AG20443 (cell line): ENCODE measurements at places on chromosomes 6 and 20.
A peak's percentile ranks its signal among the peaks of the same experiment; 100 is the strongest.

DNA sequence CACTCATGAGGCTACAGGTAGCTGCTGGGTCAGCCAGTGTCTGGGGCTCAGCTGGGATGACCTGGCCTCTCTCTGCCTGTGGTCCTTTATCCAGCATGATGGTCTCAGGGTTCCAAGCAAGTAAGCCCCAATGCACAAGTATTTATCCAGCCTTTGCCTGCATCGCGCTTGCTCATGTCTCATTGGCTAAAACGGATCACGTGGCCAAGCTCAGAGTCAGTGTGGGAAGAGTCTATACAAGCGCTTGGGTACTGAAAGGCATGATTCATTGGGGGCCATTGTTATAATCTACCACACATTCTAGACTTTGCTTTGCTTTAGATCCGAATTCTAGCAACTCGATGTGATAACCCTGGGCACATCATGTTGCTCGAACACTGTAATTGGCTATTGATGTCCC lies 48.3 kb downstream of the PPP1R16B start:
- DNase-seq: no peak

DNA sequence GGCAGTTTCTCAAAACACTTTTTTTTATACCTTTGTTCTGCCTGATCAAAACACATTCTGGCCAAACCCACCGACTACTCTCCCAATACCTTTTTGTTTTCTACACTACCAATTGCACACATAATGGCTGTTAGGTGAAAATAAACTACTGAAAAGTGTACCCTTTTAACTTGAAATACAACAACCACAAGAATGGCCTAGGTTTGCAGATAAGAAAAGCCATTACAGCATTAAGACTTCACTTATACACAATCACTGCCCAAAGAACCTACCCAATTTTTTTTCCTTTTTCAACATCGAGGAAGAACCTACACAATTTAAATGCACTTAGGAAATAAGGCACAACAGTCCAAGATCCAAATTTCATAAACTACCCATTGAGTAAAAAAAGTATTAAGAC lies 1.8 kb downstream of the SEC63 start:
- DNase-seq: no peak

DNA sequence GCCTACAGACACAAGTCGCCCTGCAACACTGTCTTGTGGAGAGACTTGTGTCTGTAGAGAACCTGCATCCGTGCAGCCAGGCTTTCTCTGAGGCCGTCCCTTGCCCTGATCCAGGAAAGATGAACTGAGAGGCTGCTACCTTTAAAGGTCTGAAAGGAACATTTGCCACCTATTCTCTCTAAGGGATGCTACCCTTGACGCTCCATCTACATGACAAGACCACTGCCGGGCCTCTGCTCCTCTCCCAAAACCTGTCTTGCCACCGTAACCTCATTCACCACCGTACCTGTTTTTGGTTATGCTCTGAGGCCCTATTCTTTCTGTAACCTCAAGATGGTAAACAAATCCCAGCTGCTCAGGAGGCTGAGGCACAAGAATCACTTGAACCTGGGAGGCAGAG lies 73.9 kb downstream of the FOXF2 start:
- DNase-seq: no peak

DNA sequence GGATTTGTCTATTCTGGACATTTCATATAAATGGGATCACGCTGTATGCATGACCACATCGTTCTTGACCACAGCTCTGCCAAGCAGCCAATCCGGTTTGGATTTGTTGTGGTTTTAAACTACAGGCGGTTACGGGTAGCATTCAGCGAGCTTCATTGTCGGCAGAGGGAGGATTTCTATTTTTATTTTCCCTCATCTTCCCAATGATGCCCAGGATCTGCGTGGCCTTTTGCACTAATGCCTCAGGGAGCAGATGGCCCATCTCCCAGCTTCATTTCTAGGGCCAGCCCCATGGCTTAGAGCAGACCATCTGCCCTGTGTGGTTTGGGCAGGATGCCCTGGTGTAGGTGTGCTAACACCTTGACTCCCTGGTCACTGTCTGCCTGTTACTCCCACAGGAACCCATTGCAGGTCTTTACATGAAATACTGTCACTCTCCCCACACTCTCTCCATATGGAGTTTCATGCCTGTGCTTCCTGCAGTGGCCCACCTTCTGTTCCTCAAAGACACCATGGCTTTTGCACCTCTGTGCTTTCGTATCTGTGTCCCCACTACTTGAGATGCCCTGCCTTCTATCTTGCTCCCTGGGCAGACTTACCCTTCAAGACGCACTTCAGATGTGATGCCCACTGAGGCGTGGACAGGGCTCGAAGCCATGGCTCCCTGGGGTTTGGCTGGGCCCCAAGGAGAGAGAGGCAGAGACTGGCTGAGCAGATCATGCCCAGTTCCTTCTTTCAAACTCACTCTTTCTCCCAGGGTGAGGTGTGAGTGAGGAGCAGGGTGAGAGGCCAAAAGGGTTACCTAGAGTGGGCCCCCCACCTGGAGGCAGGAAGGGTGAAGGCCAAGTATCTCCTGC lies 26.0 kb downstream of the SDCBP2 start:
- DNase-seq: no peak

DNA sequence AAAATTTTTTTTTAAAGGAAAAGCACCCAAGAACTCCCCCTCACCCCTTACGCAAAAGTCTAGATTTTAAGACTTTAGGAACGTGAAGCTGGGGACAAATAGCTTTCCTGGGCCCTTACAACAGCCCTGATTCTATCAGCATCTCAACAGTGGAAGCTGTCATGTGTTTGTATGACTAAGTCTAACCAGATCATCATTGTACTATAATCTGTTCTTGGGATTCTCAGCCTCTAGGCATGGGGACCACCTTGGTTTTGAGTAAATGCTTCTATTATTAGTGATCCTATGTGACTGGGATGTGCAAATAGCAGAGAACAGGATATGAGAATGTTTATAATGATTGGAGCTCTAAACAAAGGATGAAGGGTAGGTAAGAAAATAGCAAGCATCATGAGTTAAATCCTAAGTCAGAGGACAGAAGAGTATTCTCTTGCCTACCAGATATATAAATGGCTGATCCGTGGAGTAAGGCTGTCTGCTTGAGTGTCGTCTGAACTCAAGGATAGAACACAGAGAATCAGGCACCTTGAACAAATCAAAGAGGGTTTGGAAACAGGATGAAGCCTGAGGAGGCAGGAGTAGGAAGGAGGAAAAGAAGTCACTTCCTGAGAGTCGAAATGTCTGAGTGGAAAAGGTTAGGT lies 105.7 kb upstream of the FAM184A start:
- no peak for DNase-seq

DNA sequence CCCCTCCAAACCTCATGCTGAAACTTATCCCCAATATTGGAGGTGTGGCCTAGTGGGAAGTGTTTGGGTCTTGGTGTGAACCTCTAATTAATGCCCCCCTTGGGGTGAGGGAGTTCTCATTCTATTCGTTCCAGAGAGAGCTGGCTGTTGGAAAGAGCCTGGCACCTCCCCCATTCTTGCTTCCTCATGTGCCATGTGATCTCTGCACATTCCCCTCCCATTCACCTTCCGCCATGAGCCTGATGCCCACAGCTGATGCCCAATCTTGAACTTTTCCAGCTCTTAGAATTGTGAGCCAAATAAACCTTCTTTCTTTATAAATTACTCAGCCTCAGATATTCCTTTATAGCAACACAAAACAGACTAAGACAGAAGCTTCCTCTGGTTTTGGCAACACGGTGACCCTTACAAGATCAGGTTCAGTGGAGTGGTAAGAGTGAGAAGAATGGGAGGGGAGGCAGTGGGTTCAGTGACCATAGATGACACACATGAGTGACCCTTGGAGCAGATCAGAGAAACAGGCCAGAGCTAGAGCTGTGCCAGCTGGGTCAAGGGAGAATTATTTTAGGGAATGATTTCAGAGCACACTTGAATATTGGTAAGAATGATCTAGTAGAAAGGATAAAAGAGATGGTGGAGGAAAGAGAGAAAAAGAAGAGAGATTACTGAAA lies 176.4 kb downstream of the LY86 start:
- DNase-seq: no peak

GRCh38 chr6:11389977-11390376 lies 147.6 kb upstream of the TMEM170B start:
- DNase-seq: no peak

- no peak for DNase-seq
These were observed 173.2 kb upstream of the SOX4 start for GRCh38 chr6:21420146-21420878.

GRCh38 chr20:63351811-63352591 lies 9.1 kb downstream of the CHRNA4 start:
- no peak for DNase-seq

GRCh38 chr20:44204832-44205215 lies 5.7 kb downstream of the OSER1 start:
- no peak for DNase-seq

- DNase-seq: peak; percentile 22
These were observed 8.2 kb upstream of the AHCY start for GRCh38 chr20:34311118-34312023.

DNA sequence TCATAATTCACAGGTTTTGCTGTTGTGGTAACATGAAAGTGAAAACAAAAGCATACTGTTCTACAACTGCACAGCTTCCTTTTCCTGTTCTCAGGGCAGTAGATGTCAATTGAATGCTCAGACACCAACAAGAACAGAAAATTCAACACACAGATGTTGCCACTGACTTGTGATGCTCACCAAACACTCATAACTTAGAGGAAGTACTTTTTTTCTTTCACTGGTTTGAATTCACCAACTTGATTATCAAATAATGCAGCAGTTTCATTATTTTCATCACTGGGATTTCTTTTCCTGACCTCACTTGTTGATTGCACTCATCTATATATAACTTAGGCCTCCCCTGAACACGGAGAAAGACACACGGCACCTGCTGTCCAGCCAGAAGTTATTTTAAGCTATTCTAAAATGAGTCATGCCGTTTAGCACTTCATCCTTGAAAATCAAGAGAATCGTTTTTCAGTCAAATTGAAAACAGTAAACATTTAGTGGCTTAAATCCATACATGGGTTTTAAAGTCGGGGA lies 949 bp downstream of the TXLNB start:
- DNase-seq: peak; percentile 48

- no peak for DNase-seq
These were observed 213.7 kb downstream of the GRIK2 start for GRCh38 chr6:101607111-101607690.

DNA sequence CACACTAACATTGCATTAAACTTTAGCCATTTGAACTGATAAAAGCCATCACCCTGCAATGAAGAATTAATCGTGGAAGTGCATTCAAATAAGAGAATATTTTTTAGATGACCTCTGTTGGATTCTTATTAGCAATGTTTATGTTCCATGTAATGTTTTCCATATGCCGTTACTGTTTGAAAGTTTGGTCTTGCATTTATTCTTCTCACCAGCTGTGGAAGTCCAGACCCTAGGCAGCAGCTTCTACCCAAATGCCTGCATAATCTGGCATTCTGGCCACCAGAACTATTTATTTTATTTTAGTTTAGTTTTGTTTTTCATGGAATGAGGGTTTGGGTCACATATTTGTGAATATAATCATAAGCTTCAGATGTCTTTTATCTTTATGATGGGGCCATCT lies 140.4 kb downstream of the SAMD5 start:
- DNase-seq: no peak

DNA sequence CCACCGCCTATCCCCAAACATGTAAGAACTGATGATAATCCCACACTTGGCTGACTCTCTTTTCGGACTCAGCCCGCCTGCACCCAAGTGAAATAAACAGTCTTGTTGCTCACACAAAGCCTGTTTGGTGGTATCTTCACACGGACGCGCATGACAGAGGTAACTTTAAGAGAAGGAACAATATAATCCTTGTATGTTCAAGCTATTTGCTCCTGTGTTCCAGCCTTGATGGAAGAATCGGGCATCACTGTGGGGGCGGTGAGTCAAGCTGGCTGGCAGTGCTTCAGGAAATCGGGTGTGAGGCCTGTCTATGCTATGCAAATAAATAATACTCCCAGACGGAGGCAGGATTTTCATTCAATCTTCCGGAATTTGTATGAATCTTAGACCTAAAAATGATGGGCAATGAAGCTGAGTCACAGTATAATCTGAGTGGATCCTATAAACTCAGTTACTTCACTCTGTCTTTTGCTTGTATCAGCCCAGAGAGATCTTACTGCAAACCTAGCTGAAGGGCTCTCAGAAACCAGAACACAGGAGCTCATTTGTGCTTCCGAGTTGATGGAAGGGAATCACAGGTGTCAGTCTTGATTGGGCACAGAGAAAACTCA lies 45.2 kb upstream of the NT5E start:
- DNase-seq: peak; percentile 83

GRCh38 chr6:37435816-37436215 lies 2.8 kb downstream of the CMTR1 start:
- DNase-seq: no peak

DNA sequence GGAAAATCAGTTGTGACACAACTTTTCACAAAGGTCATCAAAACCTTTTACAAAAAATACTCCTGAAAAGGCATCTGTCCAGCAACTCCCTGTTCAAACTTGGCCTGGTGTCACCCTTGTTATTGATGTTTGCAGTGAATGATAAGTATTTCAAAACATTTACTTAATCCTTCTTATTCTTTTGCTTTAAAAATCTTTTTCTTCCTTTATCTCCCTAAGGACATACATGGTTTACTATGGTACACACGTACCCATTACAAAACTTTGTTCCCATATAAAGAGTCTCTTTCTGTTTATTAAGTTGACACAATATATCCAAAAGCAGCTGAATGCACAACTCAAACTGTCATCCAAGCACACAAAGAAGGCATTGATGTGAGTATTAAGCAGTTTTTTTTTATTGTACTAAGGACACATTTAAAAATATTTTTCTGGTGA lies 17.5 kb downstream of the GSTA2 start:
- no peak for DNase-seq

DNA sequence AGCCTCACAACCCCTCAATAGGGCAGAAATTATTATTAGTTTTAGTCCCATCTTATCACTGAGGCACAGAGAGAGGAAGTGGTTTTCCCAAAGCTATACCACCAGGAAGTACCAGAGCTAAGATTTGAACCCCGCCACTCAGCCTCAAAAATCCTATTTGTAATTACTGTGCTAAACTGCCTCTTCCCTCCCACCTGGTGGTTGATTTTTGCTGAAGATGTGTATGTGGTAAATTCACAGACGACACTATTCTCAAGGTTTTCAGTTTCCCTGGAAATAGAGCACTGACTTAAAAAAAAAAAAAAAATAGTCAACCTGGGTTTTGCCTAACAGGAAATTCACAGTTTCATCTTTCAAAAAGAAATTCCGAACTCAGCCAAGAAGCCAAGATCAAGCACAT lies 57.9 kb downstream of the TSHZ2 start:
- no peak for DNase-seq

- no peak for DNase-seq
These were observed 31.8 kb upstream of the ZNF133 start for GRCh38 chr20:18256440-18257090.

DNA sequence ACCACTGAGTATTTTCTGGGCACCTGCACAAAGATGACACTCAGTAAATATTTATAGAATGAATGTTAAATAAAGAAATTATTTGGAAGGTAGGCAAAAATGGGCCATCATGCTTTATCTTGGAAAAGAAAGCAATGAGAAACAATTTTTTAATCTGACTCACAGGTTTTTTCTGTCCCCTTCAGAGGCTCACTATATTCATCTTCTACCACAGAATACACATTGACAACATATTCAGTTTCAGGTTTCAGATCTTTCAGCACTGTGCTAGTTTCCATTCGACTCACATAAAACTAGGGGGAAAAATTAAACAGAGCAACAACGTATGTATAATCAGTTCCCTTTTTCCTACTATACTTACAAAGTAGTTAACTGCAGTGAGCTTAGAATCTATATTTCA lies 58.3 kb downstream of the COL12A1 start:
- DNase-seq: no peak
